ENCODE measurements at places on chromosomes 12 and 14. TPM values are rescaled to one million over a fixed set of nuclear protein-coding genes. Genes with fewer than 3 reads are reported as not detected.

- DNase-seq: no peak
These were observed 75.8 kb upstream of the OR4E1 start for GRCh38 chr14:21749306-21749868.

DNA sequence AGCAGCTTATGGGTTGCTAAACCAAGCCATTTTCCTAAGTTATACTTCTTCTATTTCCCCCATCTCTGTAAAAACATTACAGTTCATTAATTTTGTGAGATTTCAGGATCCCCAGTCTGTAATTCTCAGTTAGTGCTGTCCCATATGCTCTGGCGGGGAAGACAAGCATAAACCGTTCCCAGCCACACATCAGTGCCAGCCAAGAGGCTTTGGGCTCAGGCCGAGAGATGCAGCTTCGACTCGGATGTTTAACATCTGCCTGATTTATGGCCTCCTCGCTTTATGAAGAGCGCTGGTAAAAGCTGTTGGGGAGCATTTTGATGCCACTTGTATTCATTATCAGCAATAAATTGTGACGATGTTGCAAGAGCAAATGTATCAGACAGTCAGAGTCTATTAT lies 349.1 kb upstream of the CCDC196 start:
- no peak for DNase-seq

OR6C2 gene
- not detected for polyA plus RNA-seq

ACSS3 gene
- polyA plus RNA-seq: 68.6 TPM
